Dorsolateral prefrontal cortex (tissue), 122 donors: ENCODE measurements at places on chromosomes 1 and 21. TPM values are rescaled to one million over a fixed set of nuclear protein-coding genes. Genes with fewer than 3 reads are reported as not detected.

Gene AADACL3
- total RNA-seq: not detected

Gene NLRP3
- 3.3 TPM for total RNA-seq

DNA sequence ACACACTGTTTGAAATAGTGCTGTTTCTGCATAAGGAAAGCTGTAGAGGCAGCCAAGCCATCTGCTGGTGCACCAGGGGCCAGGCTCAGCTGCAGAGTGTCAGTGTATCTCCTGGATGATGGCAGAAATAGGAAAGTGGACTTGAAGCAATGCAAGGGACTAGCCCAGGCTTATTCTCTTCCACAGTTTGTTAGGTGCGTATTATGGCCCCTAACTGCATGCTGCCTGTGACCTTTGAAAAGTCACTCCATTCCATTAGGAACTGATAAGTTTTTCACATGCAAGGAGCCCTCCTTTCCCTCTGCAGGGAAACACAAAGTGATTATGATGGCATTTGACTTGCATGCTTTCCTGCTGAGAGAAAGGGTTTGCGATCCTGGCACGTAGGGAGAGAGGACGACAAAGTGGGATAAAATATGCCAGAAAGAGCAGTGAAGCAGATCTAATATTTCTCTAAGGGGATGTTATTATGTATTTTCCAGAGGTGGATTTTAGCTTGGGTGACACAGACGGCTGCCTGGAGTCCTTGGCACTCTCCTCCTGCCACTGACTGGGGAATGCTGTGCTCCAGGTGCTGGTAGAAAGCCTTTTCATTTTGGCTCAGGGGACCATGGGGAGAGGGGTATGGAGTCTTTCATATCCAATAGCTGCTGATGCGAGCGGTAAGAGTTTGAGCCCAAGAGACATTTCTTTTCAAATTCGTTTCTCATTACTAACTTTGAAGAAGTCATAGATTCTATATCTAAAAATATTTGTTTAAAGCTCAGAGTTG, 402.1 kb upstream of the B3GALT2 start:
- no peak for DNase-seq

GRCh38 chr1:50264590-50264989, 155.9 kb downstream of the ELAVL4 start:
- DNase-seq: no peak

GRCh38 chr1:37765916-37766664, 1.2 kb upstream of the EPHA10 start:
- no peak for DNase-seq

GRCh38 chr21:33019885-33020557, 5.7 kb upstream of the OLIG2 start:
- no peak for DNase-seq

DNA sequence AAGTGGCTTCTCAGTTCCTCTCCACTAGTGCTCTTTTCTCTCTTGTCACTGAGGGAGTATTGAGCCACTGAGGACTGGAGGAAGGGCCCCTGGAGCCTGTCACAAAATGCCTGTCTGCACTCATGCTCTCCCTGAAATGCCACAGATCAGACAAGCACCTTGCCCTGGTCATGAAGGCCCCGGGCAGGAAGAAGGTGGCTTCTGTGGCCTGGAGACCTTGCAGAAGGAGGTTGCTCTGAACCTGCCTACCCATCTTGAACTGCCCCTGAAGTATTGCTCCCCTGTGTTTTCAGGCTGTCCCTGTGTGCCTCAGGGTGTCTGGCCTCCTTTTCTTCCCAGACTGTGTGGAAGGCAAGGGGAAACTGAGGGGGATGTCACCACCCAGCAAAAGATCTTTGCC, 3.1 kb downstream of the PKP1 start:
- DNase-seq: no peak

DNA sequence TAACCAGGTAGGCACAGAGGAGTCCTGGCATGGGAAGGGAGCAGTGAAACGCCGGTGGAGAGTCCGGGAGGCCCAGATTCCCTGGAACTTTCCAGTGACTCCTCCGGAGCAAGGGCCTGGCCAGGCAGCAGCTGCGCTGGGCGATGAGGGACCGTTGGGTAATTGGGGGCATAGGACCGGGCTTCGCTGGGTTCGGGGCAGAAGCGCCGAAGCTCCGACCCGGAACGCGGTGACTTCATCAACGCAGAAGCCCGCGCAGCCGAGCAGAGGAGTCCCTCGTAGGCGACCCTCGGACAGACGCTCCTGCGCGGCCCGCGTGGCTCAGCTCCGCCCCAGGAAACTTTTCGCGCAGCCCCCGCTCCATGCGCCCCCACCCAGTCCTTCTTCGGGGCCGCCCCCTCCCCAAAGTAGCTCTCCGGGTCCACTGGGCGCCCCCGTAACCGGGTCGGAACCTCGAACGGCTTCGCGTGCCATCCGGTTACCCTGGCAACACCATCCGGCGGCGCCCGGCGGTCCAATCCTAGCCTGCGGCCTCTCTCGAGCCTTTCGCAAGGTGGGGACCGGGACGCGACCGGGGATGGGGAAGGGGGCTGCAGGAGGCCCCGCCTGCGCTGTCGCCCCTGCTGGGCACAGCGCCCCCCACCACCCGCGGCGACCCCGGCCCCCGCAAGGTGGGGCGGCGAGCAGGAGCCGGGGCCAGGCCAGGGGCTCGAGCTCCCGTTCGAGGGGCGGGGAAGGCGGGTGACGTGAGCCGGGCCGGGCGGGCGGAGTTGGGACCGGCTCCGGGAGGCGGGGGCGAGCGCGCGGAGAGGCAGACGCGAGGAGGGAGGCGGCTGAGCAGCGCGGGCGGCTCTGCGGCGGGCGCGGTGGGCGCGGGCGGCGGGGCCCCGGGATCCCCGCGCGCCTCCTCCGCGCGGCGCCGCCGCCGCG, at the start of gene AJAP1:
Gene AJAP1, plus strand, starts transcription at position 814 of the 930 bp plus-strand sequence. CDS start 817 bp downstream, outside the sequence.
- DNase-seq: peak; percentile 83
